ENCODE measurements at places on chromosomes 7 and 10.

DNA sequence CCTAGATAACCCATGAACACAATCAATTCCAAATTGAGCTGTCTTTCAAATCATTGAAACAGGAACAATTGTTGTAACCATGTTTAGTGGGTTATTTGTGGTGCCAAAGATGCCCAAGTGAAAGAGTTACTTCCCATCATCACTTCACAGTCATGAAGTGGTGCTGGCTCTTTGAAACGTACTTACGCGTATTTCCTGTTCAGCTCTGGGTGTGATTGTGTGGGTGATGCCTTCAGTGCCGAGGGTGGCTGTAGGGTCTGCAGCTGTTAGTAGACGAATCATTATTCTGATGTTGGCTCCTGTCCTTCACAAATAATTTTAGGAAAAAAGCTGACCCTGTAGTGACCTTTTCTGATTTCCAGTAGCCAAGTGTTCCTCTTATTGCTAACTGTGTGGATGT, 323.1 kb upstream of the KIAA1217 start:
- no peak for DNase-seq

DNA sequence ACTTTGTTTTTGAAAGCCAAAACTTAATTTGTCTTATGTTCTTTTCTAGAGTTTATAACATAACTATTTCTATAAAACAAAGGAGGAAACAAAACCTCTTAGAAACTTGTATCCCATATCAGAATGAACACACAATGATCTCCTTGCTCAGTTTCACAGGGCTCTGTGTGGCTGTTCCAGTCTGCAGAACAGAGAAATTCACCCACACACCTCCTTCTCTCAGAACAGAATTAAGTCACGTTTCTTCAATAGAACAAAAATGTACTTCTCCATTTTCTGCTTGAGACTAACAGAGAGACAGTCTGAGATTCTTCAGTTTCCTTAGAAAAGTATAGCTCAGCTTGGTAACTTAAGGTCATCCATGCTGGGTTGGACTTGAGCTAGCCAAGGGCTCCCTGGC, 15.8 kb upstream of the DOCK1 start:
- peak; percentile 3 for DNase-seq

- no peak for DNase-seq
Observed at GRCh38 chr7:144820552-144820951, 15.3 kb downstream of the TPK1 start.

GRCh38 chr7:157991761-157992160, 595.9 kb downstream of the PTPRN2 start:
- DNase-seq, result no peak

DNA sequence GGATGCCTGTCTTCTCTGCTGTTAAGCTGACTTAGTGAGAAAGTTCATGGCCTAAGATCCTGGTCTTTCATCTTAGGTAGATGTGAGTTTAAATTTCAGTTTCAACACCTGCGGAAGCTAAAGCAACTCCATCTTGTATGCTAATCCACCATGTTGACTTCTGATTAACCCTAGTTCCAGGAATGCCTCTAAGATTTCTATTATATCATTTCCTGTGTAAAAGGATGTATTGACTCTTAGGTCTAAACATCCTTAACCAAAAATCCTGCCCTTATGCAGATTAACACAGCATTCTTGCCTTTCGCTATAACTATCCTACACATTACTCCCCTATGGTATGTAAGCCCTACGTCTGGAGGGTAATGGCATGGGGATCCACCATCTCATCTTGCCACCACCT, 94.4 kb upstream of the CCDC6 start:
- DNase-seq, result no peak

- no peak for DNase-seq
Observed at GRCh38 chr7:132319481-132319880, 256.8 kb downstream of the PLXNA4 start.

GRCh38 chr7:130398526-130399090, 18.3 kb downstream of the CPA1 start:
- peak; percentile 52 for DNase-seq

DNA sequence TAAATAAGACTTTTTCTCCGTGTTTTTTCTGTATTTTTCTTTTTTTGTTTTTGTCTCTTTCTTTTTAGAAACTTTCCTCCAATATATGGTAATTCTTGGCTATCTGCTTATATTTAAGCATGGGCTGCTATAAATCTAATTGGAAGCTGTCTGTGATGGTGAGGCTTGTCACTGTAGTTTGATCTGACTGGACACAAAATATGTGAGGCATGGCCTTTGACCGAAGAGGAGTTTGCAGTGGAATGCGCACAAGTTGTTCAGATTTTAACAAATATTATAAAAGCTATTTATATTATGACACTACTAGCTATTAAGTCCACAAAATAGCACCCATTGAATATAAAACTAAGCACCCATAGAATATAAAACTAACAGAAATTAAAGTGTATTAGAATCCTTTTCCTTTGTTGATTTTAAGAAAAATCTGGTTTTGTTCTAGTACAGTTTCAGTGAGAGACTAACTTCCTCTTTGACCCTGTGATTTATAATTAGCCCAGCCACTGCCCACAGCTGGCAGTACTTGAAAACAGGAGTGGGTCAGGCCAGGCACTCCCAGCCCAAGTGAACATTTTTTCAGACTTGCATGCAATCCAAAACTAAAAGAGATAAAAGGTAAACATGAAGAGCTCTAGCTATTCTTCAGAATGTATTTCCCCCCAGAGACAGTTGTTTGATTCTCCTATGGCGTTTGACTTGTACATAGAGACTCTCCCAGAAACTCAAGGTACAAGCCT, 69.9 kb upstream of the FGL2 start:
- peak; percentile 23 for DNase-seq

DNA sequence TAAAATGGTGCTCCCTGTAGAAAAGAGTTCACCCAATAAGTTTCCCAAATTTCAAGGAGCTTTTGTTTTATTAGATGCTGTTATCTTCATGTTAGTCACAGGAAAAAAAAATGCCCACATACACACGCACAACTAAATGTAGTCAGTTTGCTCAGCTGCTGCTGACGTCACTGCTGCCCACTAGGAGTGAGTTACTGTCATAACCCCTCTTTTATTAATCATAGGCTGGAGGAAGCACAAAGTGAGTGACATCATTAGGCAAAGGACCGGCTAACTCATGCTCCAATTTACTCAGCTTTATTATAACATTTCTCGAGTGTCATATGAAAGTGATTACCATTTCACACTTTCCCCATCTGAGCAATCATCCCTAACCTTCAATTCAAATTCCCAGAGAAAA, 6.7 kb upstream of the INHBA start:
- peak; percentile 92 for DNase-seq

DNA sequence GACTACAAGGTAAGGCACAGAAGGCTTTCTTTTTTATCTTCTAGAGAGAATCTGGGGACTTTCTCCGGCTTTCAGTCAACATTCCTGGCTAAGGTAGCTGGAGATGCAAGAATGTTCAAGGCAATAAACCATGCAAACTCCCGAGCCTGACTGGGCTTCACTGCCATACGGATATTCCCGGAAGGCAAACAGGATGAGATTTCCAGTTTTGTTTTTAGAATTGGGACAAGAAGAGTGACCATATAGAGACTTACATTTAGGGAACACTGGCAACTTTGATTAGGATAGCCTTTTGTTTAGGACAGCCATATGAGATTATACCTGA, 269 bp downstream of the CALD1 start:
- no peak for DNase-seq

- DNase-seq, result no peak
Observed at GRCh38 chr10:47359626-47360418, 11.7 kb downstream of the RBP3 start.
